ENCODE measurements at places on chromosomes 4 and X.

- no peak for DNase-seq
Measured at GRCh38 chrX:2901367-2902036, 27.6 kb downstream of the ARSD start.

DNA sequence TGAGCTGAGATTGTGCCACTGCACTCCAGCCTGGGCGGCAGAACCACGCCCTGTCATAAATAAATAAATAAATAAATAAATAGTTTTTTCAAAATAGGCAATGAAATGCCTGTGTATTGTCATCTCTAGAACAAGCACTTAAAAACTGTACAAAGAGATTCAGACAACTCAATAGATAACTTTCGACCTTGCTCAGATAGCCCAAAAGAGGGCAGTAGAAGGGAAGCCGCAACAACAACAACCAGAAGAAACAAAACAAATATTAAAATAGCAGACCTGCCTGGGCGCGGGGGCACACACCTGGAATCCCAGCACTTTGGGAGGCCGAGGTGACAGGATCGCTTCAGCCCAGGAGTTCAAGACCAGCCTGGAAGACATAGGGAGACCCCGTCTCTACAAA, 9.4 kb upstream of the CLDN34 start:
- DNase-seq, result no peak

- no peak for DNase-seq
Measured at GRCh38 chr4:123643691-123644090, 247.1 kb downstream of the SPRY1 start.

DNA sequence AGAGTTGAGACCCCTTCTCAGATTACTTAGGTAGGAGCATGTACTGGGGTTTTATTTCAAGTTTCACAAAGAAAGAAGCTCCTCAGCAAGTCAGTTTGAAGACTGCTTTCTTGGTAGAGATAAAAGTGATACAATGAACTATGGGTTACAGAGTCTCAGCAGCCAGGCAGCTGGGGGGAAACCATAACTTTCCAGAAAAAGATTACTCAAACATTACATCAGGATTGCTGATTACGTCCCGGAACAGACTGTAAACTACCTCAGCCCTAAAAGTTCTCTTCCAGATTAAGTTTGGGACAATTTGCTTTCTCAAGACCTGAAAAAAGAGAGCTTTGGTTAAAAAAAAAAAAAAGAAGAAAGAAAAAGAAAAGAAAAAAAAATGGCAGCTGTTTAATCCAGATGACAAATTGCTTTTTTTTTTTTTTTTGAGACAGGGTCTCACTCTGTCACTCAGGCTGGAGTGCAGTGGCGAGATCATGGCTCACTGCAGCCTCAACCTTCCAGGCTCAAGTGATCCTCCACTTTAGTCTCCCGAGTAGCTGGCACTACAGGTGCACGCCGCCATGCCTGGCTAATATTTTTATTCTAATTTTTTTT, 16.6 kb downstream of the SAT1 start:
- no peak for DNase-seq

- DNase-seq, result no peak
Measured at GRCh38 chr4:159101988-159102621, 774 bp upstream of the RAPGEF2 start.

DNA sequence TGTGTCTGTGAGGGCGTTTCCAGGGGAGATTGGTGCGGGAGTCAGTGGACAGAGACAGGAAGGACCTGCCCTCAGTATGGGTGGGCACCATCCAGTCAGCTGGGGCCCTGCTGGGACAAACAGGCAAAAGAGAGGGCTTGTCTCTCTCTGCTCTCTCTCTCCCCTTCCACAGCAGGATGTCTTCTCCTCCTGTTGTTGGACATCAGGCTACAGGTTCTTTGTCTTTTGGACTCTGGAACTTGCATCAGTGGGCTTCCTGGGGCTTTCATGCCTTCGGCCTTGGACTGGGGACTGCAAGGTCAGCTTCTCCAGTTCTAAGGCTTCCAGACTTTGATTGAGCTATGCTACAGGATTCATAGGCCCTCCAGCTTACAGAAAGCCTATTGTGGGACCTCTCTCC, 59.6 kb downstream of the ADGRA3 start:
- no peak for DNase-seq

DNA sequence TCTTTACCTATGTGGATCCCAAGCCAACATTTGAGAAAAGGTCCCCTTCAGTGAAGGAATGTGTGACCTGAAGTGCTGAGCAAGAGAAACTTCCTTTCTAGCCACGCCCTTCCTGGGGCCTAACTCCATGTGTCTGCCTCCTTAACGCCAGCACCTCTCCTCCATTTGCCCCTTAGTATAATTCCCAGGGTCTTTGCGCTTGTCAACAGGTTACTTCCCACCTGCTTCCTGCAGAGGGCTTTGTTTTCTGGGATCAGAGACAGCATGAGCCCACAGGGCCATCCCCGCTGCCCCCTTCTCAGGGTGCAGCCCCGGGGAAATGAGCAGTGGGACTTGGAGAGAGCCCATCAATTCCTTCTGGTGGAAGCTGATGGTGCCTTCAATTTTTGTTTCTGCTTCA, 45.9 kb upstream of the DRD5 start:
- no peak for DNase-seq

Data from stimulated activated CD4-positive, alpha-beta T cell treated with anti-CD3 and anti-CD28 coated beads, Interleukin-1b, Interleukin-23, amount 100 ng/mL, for 1 hour (primary cell).